Hippocampal formation (tissue), 2 donors: ENCODE measurements at places on chromosomes 16 and 17.

- DNase-seq, result no peak
Observed at GRCh38 chr17:69711541-69711940, 297.0 kb downstream of the MAP2K6 start.

DNA sequence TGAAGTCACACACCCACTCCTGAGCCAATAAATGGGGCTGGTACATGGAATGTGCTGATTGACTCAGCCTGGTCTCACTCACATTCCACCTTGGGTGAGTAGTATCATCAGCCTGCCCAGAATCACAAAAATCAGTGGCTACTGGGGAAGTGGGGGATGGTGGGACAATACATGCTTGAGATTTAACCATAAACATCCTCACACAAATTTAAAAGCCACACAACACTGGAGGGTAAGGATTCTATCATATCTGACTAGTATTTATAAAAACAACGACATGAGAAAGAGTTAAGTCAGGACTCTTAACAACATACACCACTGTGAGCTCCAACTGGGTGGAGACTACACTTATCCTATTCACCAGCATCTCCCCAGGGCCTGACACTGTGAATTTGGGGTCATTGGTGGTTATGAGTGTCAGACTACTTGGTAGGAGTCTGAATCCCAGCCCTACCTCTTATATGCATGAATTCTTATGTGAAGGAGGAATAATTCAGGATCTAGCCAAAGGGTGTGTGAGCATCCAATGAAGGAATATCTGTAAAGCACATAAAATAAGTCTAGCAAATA is 26.0 kb upstream of the IRX6 start:
- no peak for DNase-seq

DNA sequence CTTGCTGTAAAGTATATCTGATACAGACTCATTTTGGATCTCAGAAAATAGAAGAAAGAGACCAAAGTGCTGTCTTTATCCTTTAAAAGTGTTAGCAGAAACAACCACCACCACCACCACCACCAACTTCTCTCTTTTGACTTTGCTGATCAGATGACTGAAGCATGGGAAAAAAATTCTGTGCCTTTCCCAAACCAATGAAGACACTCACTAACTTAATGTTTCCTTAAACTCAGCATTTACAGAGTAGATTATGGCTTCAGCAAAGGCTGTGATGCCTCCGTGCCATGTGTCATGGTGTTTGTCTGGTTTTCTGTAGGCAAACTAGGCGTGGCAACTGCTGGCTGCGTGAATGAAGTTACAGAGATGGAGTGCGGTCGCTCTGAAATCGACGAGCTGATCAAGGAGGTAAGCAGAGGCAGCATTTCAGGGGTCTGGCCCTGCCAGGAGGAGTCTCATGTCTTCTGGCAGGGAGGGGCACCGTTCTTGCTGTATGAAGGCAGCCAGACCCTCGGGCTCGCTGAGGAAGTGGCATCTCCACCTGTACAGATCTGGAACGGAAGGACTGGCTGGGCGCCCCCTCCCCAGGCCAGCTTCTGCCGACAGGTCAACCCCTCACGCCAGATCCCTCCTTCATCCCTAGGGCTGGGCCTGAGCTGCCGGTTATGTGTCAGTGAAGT is 12.4 kb downstream of the IRF8 start:
- DNase-seq, result no peak

GRCh38 chr17:38674014-38674748 is 576 bp downstream of the EPOP start:
- no peak for DNase-seq

GRCh38 chr17:17535957-17536356 is 39.8 kb upstream of the RASD1 start:
- DNase-seq, result peak; percentile 19

- DNase-seq, result no peak
Observed at GRCh38 chr17:45775148-45775547, 9.0 kb upstream of the CRHR1 start.

DNA sequence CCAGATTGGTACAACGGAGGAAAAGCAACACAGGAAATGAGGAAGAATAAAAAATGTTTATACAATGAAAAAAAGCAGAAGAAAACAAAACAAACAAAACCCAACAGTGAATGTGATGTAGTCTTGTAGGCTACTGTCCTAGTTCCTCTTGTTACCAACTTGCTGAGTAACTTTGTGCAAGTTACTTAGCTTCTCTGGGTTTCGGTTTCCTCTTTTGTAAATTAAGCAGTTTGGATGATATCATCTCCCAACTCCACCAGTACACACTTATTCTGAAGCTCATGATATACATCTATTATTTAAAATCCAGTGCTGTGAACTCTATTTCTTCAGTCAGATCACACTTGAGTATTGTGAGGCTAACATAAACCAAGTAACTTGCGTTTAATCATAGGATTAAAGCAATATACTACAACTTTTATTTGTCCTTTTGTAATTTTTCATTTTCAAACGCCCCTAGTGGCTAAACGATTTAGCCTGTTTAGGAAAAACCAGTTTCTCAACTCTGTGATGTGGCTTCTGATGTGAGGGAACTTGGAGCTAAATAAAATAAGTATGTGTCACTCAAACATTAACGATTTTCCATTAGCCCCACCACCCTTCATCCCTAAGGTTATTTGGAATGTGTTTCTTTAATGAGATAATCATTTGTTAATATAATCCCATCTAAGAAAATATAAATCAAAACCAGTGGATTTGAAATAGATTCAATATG is 1.4 kb upstream of the UNK start:
- no peak for DNase-seq

DNA sequence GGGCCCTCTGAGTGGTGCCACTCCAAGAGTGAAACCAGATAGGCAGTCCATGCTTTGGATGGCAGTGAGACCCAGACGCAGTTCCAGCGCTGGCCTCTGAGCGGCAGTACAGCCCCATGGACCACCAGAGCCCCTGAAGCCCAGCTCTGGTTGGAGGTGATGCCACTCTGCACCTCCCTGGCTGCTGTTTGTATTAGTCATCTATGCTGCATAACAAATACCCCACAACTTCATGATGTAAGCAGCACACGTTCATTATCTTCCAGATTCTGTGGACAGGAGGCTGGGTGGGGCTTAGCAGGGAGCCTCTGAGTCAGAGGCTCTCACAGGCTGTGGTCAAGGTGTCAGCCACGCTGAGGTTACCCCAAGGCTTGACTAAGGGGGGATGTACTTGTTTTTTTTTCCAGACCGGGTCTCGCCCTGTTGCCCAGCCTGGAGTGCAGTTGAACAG is 5.1 kb upstream of the NME4 start:
- DNase-seq, result no peak

- DNase-seq, result no peak
Observed at GRCh38 chr16:30829130-30830071, 42.4 kb upstream of the ZNF629 start.

GRCh38 chr16:12719972-12720371 is 83.7 kb downstream of the CPPED1 start:
- DNase-seq, result peak; percentile 46

DNA sequence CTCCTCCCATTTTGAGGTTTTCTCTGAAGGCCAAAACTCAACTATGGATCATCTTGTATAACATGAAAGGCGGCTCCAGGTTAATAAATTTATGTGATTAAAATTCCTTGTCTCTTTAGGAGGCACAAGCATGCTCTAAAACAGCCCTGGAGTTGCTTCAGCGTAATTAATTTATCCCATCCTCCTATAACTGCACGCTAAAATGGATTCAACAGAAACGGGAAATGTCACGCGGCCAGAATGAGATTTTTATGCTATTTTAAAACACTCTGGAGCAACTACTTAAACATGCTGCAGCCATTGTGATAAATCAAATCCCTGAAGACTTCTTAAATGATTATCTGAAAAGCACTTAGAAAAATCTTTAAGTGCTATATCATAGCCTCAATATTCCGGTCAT is 106.6 kb downstream of the ADAMTS18 start:
- DNase-seq, result no peak

GRCh38 chr17:47636273-47637030 is 13.3 kb upstream of the KPNB1 start:
- no peak for DNase-seq

GRCh38 chr17:935485-935884 is 44.1 kb downstream of the NXN start:
- DNase-seq, result no peak

GRCh38 chr16:24118126-24118821 is 137.9 kb upstream of the CACNG3 start:
- no peak for DNase-seq

- peak; percentile 96 for DNase-seq
Observed at GRCh38 chr16:4624015-4624826, at the start of gene MGRN1. TSS of gene MGRN1 (plus strand) at chr16:4624826. CDS start at chr16:4624961, 135 bp downstream.

- no peak for DNase-seq
Observed at GRCh38 chr17:11986179-11986941, 10.9 kb downstream of the ZNF18 start.

- DNase-seq, result no peak
Observed at GRCh38 chr16:70395345-70395901, 43.5 kb downstream of the ST3GAL2 start.

DNA sequence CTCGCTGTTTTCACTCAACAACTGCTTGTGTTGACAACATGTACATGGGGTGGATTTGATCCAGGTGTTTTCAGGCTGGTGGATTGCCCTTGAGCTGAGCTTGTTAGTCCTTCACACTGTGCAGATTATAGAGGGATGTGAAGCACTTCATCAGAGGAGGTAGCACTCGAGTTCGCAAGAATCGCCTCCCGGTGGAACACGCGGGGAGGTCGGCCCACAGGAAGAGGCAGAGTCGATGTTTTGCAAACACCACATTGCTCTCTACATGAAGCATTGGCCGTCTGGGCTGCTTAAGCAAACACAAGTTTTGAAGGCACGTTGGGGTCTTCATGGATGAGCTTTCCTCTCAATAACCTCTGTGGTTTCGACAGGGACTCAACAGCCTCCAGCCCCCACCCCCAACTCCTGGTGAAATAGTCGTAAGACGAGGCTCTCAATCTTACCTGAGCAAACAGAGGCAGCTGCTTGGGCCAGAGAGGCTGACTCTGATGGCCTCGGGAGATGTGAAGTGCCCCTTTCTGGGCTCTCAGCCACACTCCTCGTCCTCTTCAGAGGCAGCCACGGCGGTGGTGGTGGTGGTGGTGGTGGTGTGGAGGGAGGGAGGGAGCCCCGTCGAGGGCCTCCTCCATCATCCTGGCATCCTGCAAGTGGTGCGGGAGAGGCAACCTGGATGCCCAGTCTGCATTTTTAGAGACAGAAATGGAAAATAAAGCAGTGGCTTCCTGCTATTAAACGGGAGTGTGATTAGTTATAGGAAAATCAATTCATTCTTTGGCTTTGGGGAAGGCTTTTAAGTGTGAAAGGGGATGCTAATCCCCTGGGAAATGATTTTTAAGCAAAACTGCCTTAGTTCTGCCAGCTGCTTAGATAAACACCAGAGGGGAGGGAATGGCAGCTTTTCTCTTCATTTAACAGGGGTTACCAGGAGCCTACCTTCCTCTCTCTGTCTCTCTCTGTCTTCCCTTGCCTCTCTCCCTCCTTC is 552.5 kb upstream of the EEF2KMT start:
- no peak for DNase-seq

- DNase-seq, result peak; percentile 48
Observed at GRCh38 chr16:23803591-23804123, 32.1 kb upstream of the PRKCB start.

DNA sequence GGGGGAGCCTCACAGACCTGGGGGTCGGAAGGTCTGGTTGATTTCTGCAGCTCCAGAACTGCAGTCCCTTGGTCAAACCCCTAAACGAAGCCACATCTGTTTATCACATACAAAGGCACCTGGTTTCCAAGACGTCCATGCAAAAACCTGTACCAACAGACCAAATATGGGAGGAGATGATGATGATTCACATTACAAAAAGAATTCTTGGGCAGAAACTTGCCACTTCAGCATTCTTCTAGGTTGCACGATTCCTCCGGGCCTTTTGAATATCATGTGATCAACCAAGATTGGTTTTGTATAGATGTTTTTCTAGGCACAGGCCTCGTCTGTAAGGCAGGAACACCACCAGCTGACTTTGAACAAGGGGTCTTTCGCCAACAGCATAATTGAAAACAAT is 466.3 kb downstream of the SOX9 start:
- no peak for DNase-seq

- DNase-seq, result no peak
Observed at GRCh38 chr16:74568961-74569631, 37.8 kb downstream of the GLG1 start.

GRCh38 chr16:69863401-69864281 is 87.5 kb upstream of the CLEC18A start:
- DNase-seq, result no peak

- DNase-seq, result no peak
Observed at GRCh38 chr16:81283044-81283443, 31.7 kb upstream of the GAN start.

DNA sequence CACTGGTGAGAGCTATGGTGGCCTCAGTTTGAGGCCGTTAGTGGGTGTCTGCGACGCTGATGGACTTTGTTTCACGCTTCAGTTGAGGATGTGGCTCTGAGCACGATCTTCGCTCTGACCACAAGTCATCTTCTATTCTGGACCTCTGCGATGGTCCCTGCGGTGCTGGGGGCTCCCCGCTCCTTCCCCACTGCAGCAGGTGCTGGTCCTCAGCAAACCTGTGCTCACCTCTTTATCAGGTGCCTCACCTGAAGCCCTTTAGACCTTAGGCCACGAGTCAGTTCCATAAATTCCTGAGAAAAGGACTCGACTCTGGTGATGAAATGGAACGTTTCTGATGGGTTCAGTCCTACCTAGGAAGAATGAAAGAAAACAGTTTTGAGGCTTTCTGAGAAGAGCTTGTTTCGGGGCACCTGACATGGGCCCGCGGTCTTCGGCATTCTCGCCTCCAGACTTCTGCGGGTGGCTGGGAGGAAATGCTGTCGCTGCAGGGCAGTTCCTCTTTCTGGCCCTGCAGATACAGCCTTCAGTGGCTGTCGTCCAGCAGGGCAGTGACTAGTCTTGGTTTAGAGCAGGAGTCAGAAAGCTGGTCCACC is 4.7 kb downstream of the KCTD5 start:
- no peak for DNase-seq

DNA sequence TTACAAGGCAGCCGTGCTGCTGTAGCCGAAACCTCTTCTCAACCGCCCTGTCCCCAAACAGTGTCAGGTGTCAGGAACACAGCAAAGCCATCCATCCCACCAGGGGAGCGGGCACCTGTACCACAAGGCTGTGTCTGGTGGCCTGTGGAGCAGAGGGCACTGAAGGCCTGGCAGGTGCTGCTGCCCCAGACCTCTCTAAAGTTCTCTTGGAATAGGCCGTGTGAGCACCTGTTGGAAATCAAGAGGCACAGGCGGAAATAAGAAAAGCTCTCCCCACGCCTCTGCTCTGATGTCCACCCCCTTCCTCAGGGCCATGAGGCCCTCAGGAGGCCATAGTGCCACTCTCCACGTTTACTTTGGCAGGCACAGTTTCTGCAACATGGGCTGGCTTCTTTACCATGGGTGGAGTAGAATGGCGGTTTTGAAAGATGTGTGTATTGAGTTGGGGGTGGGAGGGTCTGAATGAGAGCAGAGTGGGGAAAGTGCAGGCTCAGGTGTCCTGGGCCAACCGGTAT is 99.9 kb upstream of the ZNF750 start:
- no peak for DNase-seq

- DNase-seq, result no peak
Observed at GRCh38 chr17:57752031-57752905, 7.2 kb upstream of the CCDC182 start.

GRCh38 chr16:686459-687260 is 2.5 kb upstream of the JMJD8 start:
- no peak for DNase-seq
